Stimulated activated CD8-positive, alpha-beta memory T cell treated with anti-CD3 and anti-CD28 coated beads, Interleukin-4, amount 100 ng/mL, for 1 hour (primary cell): ENCODE measurements at places on chromosomes 1 and 21.

- no peak for DNase-seq
Observed at GRCh38 chr1:38185913-38186312, 139.3 kb upstream of the POU3F1 start.

- no peak for DNase-seq
Observed at GRCh38 chr1:3244927-3245315, 175.9 kb downstream of the PRDM16 start.

- DNase-seq = no peak
Observed at GRCh38 chr1:161158316-161159010, 837 bp upstream of the USP21 start.

- DNase-seq = no peak
Observed at GRCh38 chr1:55916907-55917306, 662.5 kb downstream of the PLPP3 start.

DNA sequence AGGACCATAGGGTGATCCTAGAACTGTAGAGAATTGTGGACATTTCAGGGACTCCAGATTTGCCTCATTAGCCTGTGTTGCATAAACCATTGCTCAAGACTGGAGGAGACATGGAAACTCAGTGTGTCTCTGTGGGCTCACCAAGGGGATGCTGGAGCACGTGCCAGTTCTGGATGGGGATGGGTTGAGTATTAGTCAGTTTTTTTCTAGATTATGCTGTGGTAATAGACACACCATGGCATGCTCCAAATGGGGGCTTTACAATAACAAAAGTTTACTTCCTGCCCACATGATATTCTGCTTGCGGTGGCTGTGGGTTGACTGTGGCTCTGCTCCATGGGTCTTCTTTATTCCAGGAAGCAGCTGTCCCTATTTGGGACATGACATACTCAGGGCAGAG is 125.4 kb downstream of the FOXD2 start:
- DNase-seq = no peak

GRCh38 chr1:236204656-236205055 is 62.3 kb downstream of the GPR137B start:
- DNase-seq = no peak

- no peak for DNase-seq
Observed at GRCh38 chr1:934991-935750, 11.4 kb downstream of the SAMD11 start.

DNA sequence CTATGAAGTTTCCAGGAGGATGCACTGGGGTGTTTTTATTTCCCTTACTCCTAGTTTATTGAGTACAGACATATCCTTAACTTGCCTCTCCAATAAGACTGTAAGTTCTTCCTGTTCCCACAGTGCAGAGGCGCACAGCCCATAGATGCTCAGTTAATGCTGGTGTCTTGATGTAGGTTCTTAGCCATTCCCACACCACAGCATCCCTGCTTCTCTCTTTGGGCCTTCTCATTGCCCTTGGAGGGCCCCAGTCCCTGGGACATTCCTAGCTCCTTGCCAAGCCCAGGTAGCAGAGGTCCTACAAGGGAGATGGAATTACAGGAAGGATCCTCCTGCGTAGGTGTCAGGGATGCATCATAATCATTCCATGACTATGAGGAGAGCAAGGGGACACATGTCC is 61.6 kb upstream of the HMGB4 start:
- no peak for DNase-seq

GRCh38 chr1:22869325-22869724 is 103.3 kb downstream of the LACTBL1 start:
- DNase-seq = no peak

DNA sequence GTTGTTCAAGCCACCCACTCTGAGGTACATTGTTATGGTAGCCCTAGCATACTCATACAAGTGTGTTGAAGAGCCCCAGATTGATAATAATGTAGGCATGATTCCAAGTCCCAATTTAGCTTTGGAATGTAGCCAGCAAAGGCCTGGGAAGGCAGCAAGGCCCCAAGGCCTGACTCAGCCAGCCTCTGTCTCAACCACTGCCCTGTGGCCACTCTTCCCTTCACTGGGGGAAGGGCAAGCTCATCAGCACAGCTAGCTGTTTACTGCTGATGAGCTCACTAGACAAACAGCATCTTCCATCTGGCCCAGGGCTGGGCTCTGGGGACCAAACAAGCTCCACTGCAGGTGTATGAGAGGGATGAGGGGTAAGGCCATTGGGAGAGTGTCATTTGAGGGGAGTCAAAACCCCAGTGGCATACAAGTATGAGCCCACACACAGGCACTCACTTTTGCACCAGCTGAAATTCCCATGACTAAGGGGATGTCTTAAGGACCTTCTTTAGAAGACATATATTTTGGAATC is 2.2 kb upstream of the IRF6 start:
- DNase-seq = no peak

- no peak for DNase-seq
Observed at GRCh38 chr1:156455362-156455761, 45.2 kb downstream of the MEF2D start.

DNA sequence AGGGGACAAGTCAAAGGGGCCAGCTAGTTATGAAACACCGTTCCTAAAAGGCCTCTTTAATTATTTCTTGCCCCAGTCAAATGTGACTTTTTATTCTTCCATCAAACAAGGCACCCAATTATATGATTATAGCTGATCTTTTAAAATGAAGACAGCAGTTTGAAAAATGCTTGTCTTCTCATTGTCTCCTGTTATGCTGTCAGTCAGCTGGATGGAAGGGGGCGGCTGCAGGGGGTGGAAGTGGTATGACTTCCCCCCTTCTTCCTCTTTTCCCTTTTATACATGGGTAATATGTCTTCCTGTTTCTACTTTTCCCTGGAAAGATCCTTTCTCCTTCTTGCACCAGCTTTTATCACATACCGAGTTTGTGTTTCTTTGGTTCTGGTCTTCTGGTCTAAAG is 25.8 kb upstream of the KCNA10 start:
- no peak for DNase-seq

GRCh38 chr1:80218112-80218511 is 1211.6 kb upstream of the ADGRL4 start:
- no peak for DNase-seq

DNA sequence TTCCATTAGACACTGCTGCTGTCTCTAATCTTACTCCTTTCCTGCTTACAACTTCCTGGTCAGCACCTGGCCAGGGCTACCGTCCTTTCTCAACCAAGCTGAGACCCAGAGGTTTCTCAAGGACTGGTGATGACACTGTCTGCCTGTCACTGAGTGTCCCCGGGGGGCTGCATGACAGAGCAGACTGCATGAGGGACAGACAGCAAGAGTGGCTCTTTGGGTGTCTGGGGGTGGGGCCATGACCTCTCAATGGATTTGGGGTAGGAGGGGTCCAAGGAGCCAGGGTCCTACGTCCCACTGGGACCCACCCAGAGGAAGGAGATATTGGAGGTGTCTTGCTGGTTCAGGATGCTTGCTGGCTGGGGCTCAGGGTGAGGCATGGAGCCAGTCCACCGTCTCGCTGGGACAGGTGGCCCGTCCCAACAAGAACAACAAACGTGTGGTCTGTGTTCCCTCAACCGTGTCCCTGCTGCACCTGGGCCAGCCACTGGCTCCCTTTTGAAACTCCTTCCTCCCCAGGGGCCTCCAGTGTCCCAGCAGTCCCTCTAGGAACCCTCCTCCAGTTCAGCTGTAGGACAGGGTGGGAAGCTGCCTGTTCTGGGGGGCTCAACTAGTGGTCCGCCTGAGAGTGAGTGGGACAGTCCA is 344.6 kb upstream of the AJAP1 start:
- no peak for DNase-seq

DNA sequence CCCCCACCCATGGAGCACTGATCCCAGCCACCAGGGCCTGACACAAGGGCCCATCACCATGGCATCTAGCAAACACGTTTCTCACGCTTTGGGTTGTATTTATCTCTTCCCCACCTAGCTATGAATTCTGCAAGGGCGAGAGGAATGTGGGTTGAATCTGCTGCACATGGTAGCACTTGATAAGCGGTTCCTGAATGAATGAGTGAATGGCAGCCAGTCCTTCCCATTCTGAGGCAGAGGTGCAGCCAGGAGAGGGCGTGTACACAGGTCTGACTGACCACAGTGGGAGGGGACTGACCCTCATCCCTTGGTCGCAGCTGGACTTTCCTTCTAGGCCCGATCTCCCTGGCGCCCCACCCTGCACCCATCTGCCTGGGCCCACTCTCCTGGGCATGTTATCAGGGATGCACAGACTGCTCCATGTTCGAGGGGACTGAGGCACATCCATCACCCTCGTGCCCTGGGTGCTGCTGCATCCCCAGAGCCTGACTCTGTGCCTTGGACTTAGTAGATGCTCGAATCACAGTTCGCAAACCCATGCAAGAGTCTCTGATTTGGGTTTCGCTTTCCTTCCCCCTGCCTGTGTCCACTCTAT is 1.0 kb downstream of the RD3 start:
- no peak for DNase-seq

DNA sequence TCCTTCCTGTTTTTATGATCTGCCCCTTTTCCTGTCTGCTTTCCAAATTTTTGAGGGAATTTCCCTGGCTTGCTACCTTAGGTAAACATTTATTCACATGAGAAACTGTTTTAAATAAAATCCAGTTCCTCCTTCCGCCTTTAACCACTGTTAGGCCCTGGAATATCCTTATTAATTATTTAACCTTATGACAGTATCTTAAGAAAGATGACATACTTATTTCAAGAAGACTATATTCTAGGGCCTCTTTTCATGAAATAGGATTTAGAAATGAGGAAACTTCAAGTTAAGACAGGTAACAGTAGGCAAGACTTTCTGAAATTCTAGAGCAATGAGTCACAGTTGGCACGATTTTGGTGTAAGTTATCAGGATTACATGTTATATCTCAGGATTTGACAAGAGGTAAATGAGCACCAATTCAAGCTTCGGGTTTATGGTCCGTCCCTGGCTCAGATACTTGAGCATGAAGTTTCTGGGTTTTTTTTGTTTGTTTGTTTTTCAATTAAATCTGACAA is 2.0 kb upstream of the TNFSF18 start:
- DNase-seq = no peak

DNA sequence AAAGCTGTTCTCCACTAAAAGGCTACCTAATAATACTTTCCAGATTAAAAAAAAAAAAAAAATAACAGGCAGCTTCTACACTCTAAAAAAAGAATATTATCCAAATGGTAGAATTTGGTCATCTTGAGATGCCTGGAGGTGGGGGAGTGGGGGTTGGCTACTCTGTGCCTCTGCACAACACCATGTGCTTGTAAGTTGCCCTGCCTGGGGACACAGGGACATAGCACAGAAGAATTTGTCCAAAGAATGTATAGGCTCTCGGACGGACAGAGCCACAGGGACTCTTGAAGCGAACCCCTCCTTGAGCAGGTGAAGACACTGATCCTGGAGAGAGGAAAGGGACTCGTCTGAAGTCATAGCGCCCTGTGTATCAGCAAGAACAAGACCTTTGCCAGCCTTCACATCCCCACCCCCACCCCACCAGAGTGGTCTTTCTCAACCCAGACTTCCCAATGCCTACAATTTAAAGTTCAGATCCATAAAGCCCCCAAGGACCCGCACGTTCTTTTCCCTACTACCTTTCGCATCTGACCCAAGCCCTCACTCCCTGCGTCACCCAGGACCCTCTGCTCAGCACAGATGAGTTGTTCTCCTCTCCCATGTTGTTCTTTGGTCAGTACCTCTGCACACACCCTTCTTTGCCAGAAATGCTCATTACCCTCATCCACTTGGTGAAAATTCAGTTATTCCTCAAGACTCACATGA is 72.6 kb downstream of the LGR6 start:
- DNase-seq = no peak

DNA sequence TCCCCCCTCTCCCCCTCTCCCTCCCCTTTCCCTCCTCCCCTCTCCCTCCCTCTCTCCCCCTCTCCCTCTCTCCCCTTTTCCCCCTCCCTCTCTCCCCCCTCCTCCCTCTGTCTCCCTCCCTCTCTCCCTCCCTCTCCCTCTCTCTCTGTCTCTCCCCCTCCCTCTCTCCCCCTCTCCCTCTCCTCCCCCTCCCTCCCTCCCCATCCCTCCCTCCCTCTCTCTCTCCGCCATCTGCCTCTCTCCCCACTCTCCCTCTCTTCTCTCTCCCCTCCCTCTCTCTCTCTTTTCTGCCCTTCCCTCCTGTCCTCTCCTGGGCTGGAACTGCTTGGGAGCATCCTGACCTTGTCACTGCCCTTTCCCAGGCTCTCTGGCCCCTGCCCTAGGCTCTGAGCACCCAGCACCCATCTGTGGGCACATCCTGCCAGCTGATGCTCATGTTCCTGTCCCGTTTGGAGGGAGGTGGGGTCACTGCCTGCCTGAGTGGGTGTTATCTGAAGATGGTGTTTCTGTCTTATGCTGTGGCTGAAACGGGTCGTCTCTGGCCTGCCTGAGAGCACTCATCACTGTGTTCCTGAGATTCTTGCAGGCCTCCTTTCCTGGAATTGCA is 10.8 kb downstream of the FTCD start:
- no peak for DNase-seq

DNA sequence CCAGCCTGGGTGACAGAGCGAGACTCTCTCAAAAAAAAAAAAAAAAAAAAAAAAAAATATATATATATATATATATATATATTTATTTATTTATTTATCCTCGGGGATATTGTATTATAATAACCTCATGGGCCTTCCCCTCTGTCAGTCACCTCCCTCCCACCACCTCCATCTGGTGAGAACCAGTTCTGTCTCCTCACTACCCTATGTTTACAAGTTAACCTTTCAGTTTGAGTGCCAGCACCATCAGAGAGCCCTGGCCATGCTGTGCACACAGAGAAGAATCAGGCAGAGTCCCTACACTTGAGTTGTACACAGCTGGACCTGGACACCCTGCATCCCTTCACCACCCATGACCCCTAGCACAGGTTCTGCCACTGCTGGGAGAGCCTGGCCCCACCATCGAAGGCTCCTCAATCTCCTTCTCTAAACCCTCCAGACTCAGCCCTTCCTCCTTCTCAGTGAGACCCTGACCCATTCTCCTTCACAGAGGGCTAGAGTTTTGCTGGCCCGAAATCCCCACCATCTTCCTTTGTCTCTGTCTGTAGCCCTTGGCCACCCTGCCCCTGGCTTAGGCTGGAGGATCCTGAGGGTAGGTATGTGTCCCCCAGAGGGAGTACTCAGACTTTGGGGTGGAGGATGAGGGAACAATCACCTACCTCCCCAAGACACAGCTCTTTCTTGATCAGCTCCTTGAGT is 1.2 kb downstream of the S100A5 start:
- no peak for DNase-seq

DNA sequence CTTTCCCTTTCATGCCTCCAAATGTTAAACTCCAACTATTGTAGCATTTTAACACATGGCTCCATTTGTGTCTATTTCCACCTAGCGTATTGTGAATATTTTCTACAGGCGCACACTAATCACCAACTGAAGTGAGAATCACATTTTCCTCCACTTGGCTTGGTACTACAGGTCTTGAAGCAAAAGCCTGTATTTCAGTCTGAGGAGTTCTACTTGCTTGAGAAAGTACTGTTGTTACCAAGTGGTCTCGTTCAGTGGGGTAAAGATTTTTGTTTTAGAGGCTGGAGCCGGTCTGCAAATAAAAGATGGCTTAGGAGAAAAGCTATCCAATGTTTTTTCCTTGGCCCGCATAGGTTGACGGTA is 550 bp upstream of the PTBP2 start:
- no peak for DNase-seq

- no peak for DNase-seq
Observed at GRCh38 chr1:15311880-15312279, 64.9 kb downstream of the FHAD1 start.

GRCh38 chr1:73839922-73840321 is 358.1 kb downstream of the LRRIQ3 start:
- DNase-seq = no peak

- DNase-seq = no peak
Observed at GRCh38 chr1:175000697-175001187, 995 bp downstream of the CACYBP start.
